ENCODE measurements at places on chromosomes 13 and 19.

DNA sequence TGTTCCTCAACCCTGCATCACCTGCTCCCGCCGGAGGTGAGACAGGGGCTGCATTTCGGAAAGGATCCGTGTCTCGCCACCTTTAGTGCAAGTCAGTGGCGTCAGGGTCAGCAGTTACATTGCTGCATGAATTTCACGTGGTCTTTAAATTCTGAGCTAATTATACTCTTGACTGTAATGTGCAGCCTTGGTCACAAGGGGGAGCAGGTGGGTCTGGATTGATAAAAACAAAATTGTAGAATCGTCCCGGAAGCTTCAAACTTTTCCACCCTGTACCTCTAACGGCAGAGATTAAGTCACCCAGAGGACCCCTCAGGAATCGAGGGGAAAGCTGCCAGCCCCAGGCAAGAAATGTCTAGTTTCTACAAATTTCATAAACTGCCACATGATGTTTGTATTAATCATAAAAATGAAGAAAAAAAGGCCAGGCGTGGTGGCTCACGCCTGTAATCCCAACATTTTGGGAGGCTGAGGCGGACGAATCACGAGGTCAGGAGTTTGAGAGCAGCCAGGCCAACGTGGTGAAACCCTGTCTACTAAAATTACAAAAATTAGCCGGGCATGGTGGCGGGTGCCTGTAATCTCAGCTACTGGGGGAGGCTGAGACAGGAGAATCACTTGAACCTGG is 20.2 kb downstream of the BBC3 start:
- DNase-seq = peak; percentile 44

GRCh38 chr13:33751151-33751550 is 66.8 kb upstream of the RFC3 start:
- DNase-seq = no peak

- no peak for DNase-seq
Observed at GRCh38 chr19:1254081-1254527, 5.7 kb downstream of the MIDN start.

DNA sequence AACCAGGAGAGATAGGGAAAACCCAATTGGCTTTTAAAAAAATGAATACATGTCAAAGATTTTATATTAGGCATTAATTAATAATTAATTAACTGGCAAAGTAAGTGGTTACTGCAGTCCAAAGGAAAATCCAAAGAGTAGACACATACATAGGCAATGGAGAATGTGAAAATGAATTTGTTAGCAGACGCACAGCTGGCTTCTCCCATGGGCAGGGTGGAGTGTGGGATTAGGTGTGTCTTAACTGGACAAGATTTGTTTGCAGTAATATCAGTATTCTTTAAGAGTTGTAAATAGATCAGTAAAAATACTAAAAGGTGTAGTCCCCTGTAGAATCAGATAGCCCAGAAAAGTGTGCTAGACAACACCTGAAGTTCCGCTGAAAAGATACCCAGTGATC is 58.7 kb downstream of the DHRS12 start:
- no peak for DNase-seq

GRCh38 chr19:18292810-18293641 is 11.6 kb upstream of the JUND start:
- DNase-seq = peak; percentile 76

DNA sequence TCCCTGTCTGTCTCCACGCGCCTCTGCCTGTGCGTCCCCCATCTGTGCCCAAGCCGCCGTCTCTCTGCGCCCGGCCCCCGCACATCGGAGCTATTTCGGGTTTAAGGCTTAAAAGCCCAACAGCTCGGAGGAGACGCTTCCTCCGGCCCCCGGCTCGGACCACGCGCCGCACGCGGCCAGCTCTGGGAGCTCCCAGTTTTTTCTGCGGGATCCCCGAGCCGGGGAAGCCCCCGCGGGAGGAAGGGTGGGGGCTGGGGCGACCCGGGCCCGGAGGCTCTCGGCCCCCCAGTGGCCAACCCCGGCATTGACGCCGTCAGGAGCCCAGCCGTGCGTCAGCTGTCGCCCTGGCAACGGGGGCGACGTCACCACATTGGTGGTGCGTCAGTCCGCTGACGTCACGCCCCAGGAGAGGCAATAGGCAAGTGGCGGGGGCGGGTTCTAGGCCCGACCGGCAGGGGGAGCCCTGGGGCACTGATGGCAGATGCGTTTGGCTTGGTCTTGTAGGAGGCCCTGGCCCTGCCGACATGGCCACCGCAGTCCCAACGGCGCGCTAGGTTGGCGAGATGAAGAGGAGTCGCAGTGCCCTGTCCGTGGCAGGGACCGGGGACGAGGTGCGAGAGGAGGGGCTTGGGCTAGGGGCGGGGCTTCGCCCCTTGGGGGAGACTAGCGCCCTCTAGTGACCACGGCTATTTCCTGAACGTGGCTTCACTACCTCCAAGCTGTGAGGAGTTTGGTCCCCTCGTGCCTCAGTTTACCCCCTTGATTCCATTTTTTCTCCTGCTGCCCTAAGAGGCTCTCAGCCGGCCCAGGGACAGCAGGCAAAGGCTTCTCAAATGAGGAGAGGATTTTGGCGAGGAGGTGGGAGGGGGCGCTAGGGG is 3.7 kb upstream of the PDE4A start:
- peak; percentile 74 for DNase-seq

DNA sequence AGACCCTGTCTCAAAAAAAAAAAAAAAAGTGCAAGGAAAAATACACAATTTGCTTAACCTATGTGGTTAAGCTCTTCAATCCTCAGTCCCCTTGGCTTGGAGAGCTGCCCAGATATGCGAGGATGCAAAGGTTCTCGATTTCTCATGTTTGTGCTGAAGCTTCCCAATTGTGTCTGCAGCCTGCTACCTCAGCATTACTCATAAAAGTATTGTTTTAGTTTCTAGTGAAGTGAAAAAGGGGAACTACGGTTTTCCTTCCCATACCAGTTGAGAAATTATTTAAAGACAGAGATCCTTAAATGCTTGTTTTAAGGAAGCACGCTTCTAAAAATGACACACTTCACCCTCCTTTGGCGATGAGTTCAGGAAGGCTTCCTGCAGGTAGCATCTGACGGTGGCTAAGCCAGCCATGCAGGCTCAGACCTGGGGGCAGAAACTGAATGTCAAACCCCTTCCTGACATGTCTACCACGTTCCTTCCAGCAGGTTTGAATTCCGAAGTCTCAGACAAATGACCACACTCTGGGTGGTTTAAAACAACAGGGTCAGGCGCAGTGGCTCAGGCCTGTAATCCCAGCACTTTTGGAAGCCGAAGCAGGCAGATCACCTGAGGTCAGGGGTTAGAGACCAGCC is 47.9 kb downstream of the RUBCNL start:
- no peak for DNase-seq

DNA sequence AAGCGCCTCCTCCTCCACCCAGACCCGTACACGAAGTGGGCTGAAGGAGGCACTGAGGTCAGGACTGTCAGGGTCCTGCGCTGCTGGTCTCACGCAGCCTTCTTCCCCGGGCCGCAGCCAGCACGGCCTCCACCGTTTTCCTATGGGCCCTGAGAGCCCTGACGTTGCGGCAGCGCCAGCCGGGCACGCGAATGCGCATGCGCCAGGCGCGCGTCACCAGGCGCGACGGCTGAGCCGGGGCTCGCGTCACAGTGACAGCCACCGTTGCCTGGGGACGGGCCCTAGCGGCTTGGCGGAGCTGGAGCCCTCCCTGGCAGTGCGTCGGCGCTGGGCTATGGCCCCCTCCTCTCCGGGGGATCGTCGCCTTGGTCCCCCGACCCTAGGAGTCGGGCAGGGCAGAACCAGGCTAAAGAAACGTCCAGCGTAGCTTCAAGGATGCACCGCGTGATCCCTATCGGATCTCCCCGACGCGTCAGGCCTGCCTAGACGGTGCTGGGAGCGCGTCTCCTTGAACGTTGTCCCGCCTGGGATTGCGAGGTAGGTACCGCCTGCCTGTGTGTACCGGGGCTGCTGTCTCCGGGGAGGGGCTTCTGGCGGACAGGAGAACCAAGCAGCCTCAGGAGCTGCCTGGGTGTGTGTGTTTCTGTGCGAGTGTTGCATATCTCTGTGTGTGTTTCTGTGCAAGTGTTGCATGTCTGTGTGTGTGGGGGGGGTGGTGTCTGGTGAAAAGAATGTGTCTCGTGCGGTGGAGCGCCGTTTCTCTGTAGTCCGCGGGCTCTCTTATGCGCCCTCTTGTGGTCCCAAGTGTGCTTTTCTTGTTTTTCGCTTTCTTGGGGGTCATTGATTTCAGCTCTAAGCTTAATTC is 43.2 kb downstream of the ZNF571 start:
- peak; percentile 87 for DNase-seq

- DNase-seq = no peak
Observed at GRCh38 chr13:42075517-42075916, 27.1 kb downstream of the DGKH start.

- DNase-seq = no peak
Observed at GRCh38 chr13:101697745-101698144, 245.3 kb downstream of the ITGBL1 start.

GRCh38 chr13:34567597-34567996 is 374.5 kb upstream of the NBEA start:
- no peak for DNase-seq

- peak; percentile 33 for DNase-seq
Observed at GRCh38 chr19:29812080-29812880, 489 bp downstream of the CCNE1 start.

GRCh38 chr19:46954993-46955812 is 64.4 kb upstream of the NPAS1 start:
- DNase-seq = no peak

- peak; percentile 16 for DNase-seq
Observed at GRCh38 chr13:28451482-28452217, 43.3 kb downstream of the FLT1 start.

DNA sequence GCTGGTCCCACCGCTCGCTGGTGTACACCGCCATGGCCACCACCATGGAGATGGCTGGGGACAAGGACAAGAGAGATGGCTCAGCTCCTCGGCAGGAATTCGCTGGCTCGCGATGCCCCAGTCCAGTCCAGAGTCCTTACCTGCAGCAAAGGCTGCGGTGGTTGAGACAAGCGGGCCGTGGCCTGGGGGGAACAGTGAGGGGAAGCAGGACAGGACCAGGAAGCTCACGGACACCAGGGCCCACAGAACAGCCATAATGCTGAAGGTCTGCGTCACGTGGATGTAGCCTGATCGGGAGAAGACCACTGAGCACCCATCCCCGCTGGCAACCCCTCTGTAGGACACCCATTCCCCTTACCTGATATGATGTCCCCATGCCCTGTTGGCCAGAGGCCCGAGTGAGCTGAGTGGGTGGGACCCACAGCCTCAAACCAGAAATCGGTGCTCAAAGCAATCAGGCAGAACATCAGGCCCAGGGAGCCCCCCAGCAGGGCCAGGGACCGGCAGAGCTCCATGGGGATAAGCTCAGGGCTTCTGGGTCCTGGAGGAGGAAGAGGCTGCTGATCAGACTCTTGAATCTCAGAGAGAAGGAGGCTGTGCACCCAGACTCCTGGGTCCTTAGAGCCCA is 319 bp downstream of the NKG7 start:
- DNase-seq = no peak
